ENCODE measurements at places on chromosomes 16 and 17. TPM values are rescaled to one million over a fixed set of nuclear protein-coding genes. Genes with fewer than 3 reads are reported as not detected.

The NPW gene
- polyA plus RNA-seq, result 5.6 TPM

DNA sequence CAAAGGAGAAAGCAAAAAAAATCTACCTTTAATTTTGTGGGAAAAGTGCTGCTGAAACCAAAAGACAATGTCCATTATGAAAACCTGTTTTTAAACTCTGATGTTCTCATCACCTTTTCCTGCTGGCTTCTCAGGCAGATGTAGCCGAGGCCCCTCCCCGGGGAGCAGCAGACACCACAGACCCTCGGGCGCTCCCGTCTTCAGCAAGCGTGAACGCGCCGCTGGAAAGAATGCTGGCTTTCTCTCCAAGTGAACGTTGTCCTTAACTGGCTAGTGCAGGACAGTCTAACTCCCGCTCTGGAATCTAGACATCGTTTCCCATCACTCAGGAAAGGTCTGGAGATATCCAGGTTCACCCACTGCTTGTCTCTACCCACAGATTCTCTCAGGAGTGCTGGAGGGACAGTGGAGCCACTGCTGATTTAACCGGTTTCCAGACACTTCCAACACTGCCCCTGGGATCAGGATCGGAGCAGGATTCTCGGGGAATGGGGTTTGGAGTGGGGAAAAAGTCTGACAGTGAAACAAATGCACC is 211.2 kb downstream of the RBFOX3 start:
- DNase-seq, result no peak

DNA sequence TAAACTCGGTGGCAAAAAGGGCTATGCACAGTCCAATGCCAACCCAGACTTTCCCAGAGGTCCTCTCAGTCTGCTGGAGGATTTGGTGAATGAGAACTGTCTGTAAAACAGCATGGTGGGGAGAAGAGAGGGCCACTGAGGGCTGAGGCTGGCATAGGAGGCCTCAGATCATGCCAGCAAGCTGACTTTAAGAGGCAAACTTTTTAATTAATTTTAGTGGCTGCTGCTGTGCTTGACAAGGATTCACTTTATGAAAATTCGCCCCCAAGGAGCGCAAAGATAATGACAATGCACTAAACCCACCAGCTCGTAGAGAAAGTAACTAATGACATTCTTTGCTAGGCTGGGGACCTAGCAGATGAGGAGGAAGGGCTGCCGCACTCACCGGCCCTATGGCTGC is 15.0 kb downstream of the ABCC12 start:
- no peak for DNase-seq

The CHRNE gene
- 1.8 TPM for polyA plus RNA-seq

DNA sequence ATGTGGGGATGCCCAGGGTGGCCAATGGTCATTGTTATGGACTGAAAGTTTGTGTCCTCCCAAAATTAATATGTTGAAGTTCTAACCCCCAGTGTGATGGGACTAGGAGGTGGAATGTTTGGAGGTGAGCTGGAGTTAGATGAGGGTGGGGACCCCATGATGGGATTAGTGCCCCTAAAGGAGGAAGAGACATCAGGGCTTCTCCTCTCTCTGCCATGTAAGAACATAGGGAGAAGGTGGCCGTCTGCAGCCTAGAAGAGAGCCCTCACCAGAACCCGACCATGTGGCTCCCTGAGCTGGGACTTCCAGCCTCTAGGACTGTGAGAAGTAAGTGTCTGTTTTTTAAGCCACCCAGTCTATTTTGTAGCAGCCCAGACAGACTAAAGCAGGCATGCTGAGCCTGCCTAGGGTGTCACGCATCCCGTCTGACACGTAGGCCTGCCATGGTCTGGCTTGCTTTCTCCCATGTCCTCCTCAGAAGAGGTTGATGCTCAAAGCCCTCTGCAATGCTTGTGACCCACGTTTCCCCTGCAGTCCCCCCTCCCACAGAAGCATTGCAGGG is 4.0 kb upstream of the PRPSAP1 start:
- DNase-seq, result no peak

The IL4R gene
- 13.2 TPM for polyA plus RNA-seq

GRCh38 chr16:74168445-74168844 is 128.2 kb upstream of the PSMD7 start:
- DNase-seq, result no peak

All from left renal pelvis (tissue), 4 donors.